ENCODE measurements at places on chromosomes 12 and 14.

DNA sequence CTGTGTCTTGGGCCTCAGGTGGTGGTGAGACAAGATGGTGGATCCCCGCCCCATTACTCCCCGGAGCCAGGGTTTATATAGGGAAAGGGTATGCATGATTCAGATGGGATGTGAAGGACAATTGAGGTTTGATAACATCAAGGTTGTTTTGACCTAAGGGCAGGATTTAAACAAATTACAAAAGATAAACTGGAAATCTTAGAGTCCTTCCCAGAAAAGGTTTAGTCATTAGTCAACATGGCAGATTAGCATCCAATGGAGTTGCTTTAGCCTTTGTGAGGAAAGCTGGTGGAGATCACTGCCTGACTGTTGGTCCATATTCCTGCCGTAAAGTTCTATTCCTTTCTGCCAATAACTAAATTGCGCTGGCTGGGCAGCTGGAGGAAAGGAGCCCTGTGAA, 15.6 kb upstream of the FRMD6 start:
- DNase-seq, result no peak
- H3K36me3 ChIP-seq, result no peaks in the 10 kb centered on the region
- no peak overlapping the region for H3K27ac ChIP-seq
- no peaks in the 10 kb centered on the region for H3K4me1 ChIP-seq
- no peaks in the 10 kb centered on the region for H3K27me3 ChIP-seq

- no peak overlapping the region for H3K4me3 ChIP-seq
- no peak overlapping the region for H3K27ac ChIP-seq
- no peak for DNase-seq
Observed at GRCh38 chr12:74066476-74066875, 471.2 kb upstream of the ATXN7L3B start.

- no peaks in the 10 kb centered on the region for H3K36me3 ChIP-seq
- H3K4me1 ChIP-seq, result no peaks in the 10 kb centered on the region
- no peak overlapping the region for H3K27ac ChIP-seq
- no peak for DNase-seq
- H3K27me3 ChIP-seq, result no peaks in the 10 kb centered on the region
Observed at GRCh38 chr14:70045844-70046535, 142.8 kb downstream of the SLC8A3 start.

- peaks cover 28% of the 10 kb centered on the region for H3K4me1 ChIP-seq
- H3K4me3 ChIP-seq, result no peak overlapping the region
- no peak overlapping the region for H3K27ac ChIP-seq
- H3K27me3 ChIP-seq, result no peaks in the 10 kb centered on the region
Observed at GRCh38 chr14:21109377-21110138, 8.7 kb downstream of the TMEM253 start.

DNA sequence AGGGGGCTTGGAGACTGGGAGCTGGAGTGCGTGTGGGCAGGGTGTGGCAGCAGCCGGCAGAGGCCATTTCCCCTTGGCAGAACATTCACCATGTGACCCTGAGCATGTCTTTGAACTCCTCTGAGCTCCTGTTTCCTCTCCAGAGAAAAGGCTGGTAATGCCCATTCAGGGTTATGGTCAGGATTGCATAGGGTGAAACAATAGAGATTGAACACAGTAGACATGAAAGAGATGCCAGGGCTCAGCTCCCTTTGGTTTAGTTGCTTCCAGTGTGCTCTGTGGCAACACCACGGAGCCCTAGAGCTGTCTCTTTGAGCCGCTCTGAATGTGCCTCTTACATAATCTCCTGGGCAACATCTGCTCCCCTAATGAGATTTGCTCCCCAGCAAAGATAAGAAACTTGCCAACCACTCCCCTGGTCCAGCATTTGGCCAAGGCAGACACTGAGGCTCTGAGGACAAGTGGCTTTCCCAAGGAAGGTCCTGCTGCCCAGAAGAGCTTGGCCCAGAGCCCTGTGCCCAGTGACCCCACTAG, 4.6 kb downstream of the IFI27 start:
- DNase-seq, result no peak
- peak overlapping the region; percentile 77 for H3K27ac ChIP-seq
- peaks cover 50% of the 10 kb centered on the region for H3K4me1 ChIP-seq

DNA sequence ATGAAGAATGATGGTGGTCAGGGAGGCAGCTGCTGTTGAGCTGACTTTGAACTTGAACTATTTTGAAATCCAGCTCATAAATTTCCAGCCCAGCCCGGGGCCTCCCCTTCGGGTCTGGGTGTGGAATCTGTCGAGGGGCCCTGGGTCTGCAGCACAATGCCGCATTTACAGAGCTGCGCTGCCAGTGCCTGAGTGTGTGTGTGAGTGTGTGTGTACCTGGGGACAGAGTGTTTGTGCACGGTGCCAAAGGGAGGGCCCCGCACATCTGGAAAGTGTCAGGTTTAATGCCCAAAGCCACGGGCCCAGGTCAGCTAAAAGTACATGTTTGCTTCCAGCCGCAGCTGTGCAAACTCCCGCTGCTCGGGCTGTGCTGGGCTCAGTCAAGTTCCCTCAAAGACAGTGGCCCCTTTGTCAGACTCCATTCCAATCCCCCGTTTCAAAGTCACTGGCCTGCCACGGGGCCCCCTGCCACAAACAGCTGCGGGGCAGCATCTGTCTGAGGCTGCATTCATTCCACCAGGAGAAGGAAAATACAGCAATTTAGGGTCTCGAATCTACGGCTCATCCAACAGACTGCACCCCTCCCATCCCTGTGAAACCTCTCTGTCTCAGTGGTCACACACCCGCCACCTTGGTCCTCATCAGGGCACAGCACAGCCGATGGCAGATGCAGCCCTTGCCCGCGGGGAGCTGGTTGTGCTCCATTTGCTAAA, 16.3 kb upstream of the RFLNA start:
- no peak overlapping the region for H3K4me3 ChIP-seq
- no peak overlapping the region for H3K27ac ChIP-seq
- H3K36me3 ChIP-seq, result no peaks in the 10 kb centered on the region

GRCh38 chr12:123395236-123395635, 11.3 kb downstream of the KMT5A start:
- H3K36me3 ChIP-seq, result peaks cover 52% of the 10 kb centered on the region
- H3K4me3 ChIP-seq, result no peak overlapping the region
- peak overlapping the region; percentile 71 for H3K27ac ChIP-seq
- peaks cover 95% of the 10 kb centered on the region for H3K4me1 ChIP-seq
- H3K27me3 ChIP-seq, result no peaks in the 10 kb centered on the region

DNA sequence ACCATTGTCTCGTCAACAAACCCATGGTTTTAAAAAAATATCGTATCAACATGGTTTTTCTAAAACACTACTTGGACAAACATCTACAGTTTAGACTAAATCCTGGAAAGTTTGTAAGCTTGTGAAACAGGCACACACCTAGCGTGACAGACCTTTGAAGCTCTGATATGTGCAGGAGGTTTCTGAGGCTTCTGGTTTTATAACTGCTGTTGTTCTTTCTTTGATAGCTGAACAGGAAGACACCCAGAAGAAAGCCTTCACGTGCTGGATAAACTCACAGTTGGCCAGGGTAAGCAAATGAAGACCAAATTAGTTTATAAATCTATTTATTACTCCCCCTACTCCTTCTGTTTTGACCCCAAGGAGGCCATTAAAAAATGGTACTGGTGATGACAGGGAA, 87.6 kb downstream of the SYNE2 start:
- H3K27ac ChIP-seq, result no peak overlapping the region
- no peaks in the 10 kb centered on the region for H3K4me1 ChIP-seq
- H3K4me3 ChIP-seq, result no peak overlapping the region
- H3K36me3 ChIP-seq, result no peaks in the 10 kb centered on the region
- no peak for DNase-seq

GRCh38 chr14:39169541-39169900, 612 bp downstream of the TRAPPC6B start:
- no peaks in the 10 kb centered on the region for H3K36me3 ChIP-seq
- H3K4me3 ChIP-seq, result peak overlapping the region; percentile 75
- H3K4me1 ChIP-seq, result peaks cover 32% of the 10 kb centered on the region
- no peak for DNase-seq
- no peaks in the 10 kb centered on the region for H3K27me3 ChIP-seq
- peak overlapping the region; percentile 96 for H3K27ac ChIP-seq

- H3K4me3 ChIP-seq, result no peak overlapping the region
- no peaks in the 10 kb centered on the region for H3K36me3 ChIP-seq
- no peaks in the 10 kb centered on the region for H3K4me1 ChIP-seq
- DNase-seq, result no peak
Observed at GRCh38 chr12:61821381-61821780, 438.8 kb upstream of the USP15 start.

DNA sequence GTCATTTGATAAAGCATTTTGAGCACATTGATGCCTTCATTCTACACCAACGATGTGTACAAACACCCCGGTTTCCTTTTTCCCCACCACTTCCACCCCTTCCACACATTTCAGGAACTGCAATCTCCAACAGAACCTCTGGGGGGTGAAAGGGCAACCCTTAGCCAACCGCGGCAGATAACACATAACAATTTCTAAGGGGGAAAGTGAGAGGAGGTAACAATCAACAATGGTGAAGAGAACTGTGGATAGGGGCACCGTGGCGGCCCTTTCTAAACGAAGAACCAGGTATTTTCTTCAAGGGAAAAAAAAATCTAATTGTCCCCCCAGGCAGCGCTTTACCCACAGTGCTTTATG, 1.1 kb downstream of the KITLG start:
- no peaks in the 10 kb centered on the region for H3K36me3 ChIP-seq
- peaks cover 38% of the 10 kb centered on the region for H3K4me1 ChIP-seq
- peak overlapping the region; percentile 88 for H3K27ac ChIP-seq
- H3K4me3 ChIP-seq, result peak overlapping the region; percentile 84

DNA sequence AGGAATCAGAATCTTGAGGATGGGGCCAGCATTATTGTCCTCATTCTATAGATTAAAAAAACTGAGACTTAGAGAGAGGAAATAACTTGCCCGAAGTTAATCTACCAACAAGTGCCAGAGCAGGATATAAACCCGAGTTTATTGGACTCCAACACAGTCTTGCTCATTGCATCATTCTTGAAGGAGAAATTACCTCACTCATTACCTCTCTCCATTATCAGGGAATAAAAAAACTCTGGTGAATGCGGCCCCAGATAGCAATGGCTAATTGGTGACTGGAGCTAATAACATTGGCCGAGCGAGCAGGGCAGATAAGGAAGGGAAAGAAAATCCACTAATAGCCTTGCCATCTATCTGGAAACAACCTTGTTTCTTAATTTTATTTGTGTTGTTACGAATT, 24.7 kb upstream of the TMED10 start:
- peak overlapping the region; percentile 2 for H3K27ac ChIP-seq
- H3K4me3 ChIP-seq, result no peak overlapping the region
- peaks cover 32% of the 10 kb centered on the region for H3K4me1 ChIP-seq
- DNase-seq, result no peak
- H3K36me3 ChIP-seq, result no peaks in the 10 kb centered on the region

DNA sequence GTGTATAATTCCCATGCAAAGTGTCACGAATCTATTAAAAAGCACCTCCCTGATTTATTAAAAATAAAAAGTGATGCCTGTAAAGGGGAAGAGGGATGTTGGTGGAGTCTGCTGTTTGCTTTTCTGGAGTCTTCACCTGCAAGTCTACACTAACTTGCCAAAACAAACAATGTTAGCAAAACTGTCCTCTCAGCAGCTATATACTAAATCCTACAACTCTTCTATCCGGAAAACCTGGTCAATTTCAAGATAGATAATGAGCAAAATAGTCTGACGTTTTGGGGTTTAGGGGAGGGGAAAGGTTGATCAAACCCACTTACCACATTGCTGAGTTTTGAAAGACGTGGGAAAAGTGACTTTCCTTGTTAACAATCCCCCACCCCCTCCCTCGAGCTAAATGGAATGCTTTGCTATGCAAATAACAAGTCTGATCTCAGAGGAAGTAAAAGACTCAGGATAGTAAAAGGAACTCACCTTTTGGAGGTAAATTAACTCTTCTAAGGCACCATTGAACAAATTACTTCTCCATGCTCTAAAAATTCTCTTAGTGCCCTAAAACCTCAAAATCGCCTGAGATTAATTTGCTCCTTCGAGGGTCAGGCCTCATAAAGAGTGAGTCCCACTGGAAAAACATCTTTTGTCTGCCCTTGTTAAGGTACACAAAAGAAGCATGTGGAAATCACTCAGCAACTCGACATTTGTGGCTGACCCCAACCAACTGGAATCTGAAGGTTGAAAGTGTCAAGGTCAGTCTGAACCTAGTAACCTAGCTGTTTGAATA, 13.5 kb downstream of the BMP4 start:
- H3K27ac ChIP-seq, result no peak overlapping the region
- H3K4me3 ChIP-seq, result no peak overlapping the region
- no peaks in the 10 kb centered on the region for H3K27me3 ChIP-seq
- DNase-seq, result no peak
- no peaks in the 10 kb centered on the region for H3K4me1 ChIP-seq

- peaks cover 12% of the 10 kb centered on the region for H3K4me1 ChIP-seq
- H3K36me3 ChIP-seq, result no peaks in the 10 kb centered on the region
- DNase-seq, result no peak
- H3K27me3 ChIP-seq, result no peaks in the 10 kb centered on the region
- H3K4me3 ChIP-seq, result no peak overlapping the region
Observed at GRCh38 chr12:10069099-10069498, 29.7 kb downstream of the CLEC1A start.

- peak overlapping the region; percentile 47 for H3K27ac ChIP-seq
- peaks cover 12% of the 10 kb centered on the region for H3K4me1 ChIP-seq
- H3K4me3 ChIP-seq, result peak overlapping the region; percentile 42
- no peaks in the 10 kb centered on the region for H3K36me3 ChIP-seq
- peak; percentile 85 for DNase-seq
Observed at GRCh38 chr12:52515927-52516831, 4.0 kb downstream of the KRT5 start.

- no peak overlapping the region for H3K27ac ChIP-seq
- H3K4me3 ChIP-seq, result no peak overlapping the region
Observed at GRCh38 chr12:59131462-59131861, 211.2 kb upstream of the LRIG3 start.

DNA sequence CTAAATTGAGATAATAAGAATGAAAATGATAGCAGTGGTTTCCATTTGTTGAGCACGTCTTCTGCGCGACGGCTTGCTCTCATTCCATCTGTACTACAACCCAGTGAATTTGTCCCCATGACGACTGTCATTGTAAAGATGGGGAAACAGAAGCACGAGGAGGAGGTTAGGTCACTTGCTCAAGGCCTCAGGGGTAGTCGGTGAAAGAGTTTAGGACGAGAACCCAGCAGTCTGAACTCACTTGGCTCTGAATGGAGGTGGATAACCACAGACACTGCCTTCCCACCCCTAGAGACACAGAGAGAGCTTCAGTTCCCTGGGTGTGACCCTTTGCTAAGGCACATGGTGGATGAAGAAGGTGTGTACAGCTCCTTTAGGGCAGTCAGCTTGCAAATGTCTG, 30.9 kb upstream of the PLEKHG3 start:
- no peak for DNase-seq
- no peak overlapping the region for H3K4me3 ChIP-seq
- H3K4me1 ChIP-seq, result peaks cover 6% of the 10 kb centered on the region
- H3K27me3 ChIP-seq, result no peaks in the 10 kb centered on the region

GRCh38 chr14:100158566-100159093, 815 bp downstream of the DEGS2 start:
- peak overlapping the region; percentile 25 for H3K4me3 ChIP-seq
- no peak for DNase-seq
- no peaks in the 10 kb centered on the region for H3K27me3 ChIP-seq
- peaks cover 30% of the 10 kb centered on the region for H3K4me1 ChIP-seq
- H3K27ac ChIP-seq, result peak overlapping the region; percentile 28
- no peaks in the 10 kb centered on the region for H3K36me3 ChIP-seq

DNA sequence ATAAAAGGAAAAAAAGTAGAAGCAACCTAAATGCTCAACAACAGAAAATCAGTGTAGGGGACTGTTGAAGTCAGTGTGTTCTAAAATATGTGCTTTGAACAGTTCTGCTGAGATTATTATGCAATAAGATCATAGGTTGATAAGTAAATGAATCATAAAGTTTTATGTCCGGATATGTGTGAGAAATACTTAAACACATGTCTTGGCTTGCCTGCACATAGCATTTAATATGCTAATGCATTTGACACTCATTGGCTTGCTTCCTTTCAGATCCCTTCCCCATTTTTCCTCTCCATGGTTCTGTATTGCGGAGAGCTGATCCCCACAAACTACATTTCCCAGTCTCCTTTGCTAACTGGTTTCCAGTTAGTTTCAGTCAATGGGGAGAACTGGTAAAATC, 573.8 kb upstream of the TBX3 start:
- no peak overlapping the region for H3K4me3 ChIP-seq
- no peaks in the 10 kb centered on the region for H3K4me1 ChIP-seq
- H3K27me3 ChIP-seq, result no peaks in the 10 kb centered on the region

Data from vagina (tissue), 2 donors.